ENCODE measurements at places on chromosomes 5 and 9. TPM values are rescaled to one million over a fixed set of nuclear protein-coding genes. Genes with fewer than 3 reads are reported as not detected.

DNA sequence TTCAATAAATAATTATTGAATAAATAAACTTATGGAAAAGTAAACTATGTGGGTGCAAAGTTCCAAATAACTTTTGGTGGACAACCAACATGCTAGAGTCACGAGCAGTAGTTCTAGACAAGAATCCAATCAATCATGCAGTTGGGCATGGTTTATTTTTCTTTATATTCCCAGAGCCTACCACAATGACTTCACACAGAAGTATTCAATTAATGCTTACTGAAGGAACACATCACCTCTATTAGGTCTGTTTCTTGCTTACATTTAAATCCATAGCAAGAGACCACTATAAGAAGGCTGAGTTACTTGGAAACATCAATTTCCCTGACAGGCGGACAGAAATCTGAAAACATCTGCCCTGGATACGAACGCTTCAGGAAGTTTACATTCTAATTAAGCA, 214.2 kb downstream of the TMEM232 start:
- H3K4me1 ChIP-seq: no peaks in the 10 kb centered on the region
- H3K36me3 ChIP-seq: no peaks in the 10 kb centered on the region
- H3K27ac ChIP-seq: no peak overlapping the region

Gene TXNDC8
- not detected for total RNA-seq

Gene STPG3
- total RNA-seq: not detected

- no peak for DNase-seq
- no peak overlapping the region for H3K27ac ChIP-seq
- H3K4me3 ChIP-seq: no peak overlapping the region
- H3K4me1 ChIP-seq: no peaks in the 10 kb centered on the region
- no peaks in the 10 kb centered on the region for H3K27me3 ChIP-seq
Measured at GRCh38 chr5:127335381-127335780, 44.8 kb downstream of the MEGF10 start.

Gene EPB41L4B
- 71.6 TPM for total RNA-seq

Gene AKNA
- 14.0 TPM for total RNA-seq

Gene ADCY2
- 2.7 TPM for total RNA-seq

Gene FER
- 38.8 TPM for total RNA-seq

GRCh38 chr9:37364751-37365360, 57.6 kb upstream of the GRHPR start:
- no peak overlapping the region for H3K27ac ChIP-seq
- DNase-seq: no peak
- H3K4me1 ChIP-seq: no peaks in the 10 kb centered on the region
- H3K4me3 ChIP-seq: no peak overlapping the region
- no peaks in the 10 kb centered on the region for H3K27me3 ChIP-seq
- no peaks in the 10 kb centered on the region for H3K36me3 ChIP-seq

Gene TAF11L5
- total RNA-seq: not detected

Gene TTLL11
- total RNA-seq: 10.6 TPM

Gene PRDM9
- not detected for total RNA-seq

DNA sequence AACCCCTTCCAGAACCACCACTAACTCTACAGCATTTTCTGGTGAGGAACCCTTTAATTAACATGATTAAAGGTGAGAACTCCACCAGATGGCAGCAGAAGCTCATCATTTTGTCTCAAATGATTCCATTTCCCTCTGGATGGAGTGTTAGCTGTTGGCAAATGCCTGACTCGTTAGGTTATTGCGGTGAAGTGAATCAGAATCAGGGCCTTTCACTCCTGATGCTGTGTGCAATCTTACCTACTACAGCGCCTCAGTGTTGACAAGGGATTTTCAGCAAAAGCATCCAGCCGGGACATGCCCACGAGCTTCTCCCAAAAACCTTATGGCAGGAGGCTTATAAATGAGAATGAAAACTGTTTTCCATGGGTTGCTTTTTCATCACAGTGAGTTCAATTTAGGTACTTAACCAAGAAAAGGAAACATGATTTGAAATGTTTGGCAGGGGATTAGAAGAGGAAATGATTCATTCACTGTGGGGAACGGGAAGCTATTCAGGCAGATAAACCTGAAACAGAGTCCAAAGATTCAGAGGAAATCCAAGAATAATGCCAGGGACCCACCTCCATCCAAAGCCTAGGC, 48.0 kb upstream of the CAST start:
- peak; percentile 53 for DNase-seq
- no peak overlapping the region for H3K27ac ChIP-seq

DNA sequence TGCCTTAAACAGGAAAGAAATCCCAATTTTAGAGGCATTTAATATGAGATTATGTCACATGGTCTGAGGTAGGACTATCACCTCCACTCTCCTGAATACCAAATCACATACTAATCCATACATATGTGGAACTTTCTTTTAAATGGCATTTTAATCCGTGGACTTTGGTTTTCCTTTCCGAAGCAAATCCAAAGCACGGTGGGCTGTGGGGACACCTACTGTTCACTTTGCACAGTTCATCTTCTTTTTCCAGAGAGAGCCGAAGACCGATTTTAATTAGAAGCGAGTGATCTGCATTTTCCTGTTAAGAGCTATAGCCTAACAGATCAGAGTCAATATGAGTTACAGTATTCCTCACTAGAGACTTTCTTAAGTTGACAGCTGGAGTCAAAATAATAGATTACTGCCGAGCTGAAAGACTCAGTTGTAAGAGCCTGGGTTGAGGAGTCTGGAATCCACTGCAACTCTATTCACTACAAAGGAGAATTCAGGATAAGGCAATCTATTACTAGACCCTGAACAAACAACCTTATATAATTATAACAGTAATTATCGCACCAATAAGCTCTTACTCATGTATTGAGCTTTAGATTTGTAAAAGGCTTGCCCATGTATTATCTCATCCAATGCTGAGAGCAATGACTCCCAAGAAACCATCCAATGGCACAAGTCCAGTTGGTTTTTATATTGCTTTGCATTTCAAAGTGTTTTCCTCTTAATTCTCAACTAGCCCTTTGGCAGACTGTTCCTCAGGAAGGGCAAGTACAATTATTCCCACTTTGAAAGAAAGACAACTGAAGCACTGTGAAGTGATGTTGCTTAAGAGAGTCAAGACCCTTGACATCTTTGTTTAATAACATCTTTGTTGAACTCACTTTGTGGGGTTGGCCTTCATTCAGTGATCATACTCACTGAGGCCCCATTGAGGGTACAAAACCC, 144.7 kb downstream of the TRPM6 start:
- no peak overlapping the region for H3K27ac ChIP-seq
- no peak overlapping the region for H3K4me3 ChIP-seq
- no peaks in the 10 kb centered on the region for H3K27me3 ChIP-seq
- no peaks in the 10 kb centered on the region for H3K36me3 ChIP-seq
- no peaks in the 10 kb centered on the region for H3K4me1 ChIP-seq

Gene IFNA10
- not detected for total RNA-seq

DNA sequence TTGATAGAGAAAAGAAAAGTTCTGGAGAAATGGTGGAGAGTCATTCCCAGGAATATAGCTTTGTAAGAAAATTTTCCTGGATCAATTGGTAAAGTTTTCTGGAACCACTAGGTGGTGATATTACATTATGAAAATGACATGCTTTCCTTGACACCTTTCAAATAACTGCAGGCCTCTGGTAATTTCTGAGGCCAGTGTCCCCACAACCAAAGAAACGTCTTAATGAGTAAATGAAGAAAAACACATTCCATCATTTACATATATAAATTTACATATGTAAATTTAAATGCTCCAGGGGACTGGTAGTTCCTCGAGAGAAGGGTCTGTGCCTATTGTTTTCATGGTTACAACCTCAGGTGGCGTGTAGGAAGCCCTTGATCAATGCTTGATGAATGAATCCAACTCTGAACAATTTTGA, 17.2 kb upstream of the RGS3 start:
- no peaks in the 10 kb centered on the region for H3K36me3 ChIP-seq
- no peaks in the 10 kb centered on the region for H3K27me3 ChIP-seq
- no peak overlapping the region for H3K4me3 ChIP-seq

- H3K27ac ChIP-seq: no peak overlapping the region
- DNase-seq: no peak
- no peaks in the 10 kb centered on the region for H3K4me1 ChIP-seq
- H3K36me3 ChIP-seq: no peaks in the 10 kb centered on the region
Measured at GRCh38 chr5:56561455-56561854, 253.9 kb upstream of the MAP3K1 start.

DNA sequence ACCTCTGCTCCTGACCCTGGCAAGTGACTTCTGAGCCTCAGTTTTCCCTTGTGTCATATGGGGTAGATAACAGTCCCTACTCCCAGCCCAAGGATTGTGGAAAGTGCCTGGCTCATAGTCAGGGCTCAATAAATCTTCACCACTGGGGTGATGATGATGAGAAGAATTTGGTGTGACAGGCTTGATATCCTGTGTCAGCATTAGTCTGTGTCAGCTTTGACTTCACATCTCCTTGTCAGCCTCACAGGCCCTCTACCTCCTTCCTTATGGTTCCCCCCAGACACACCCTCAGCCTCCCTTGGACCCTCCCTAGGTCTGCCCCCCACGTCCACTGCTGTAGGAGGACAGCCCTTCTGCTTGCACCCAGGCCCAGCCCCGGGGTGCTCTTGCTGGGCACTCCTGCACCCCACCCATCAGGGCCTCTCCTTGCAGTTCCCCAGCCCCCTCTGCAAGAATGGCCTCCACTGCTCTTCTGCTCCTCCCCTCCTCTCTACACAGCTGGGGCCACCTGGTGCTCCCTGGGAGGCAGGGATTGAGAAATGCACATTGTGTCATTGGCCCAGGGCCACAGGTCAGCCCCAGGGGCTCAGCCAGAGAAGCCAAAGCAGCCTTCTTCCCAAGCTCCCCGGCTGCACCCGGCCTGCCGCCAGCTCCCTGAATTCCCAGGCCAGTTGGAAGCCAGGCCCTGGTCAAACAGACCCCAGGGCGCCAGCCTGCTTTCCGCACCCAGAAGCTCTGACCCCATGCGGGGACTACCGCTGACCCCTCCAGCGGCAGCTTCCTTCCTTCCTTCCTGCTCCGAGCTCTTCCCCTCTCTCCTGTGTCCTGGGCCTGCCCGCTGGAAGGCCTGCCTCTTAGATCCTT, 7.7 kb downstream of the FGFR4 start:
- H3K4me3 ChIP-seq: no peak overlapping the region
- no peaks in the 10 kb centered on the region for H3K4me1 ChIP-seq
- no peak for DNase-seq

DNA sequence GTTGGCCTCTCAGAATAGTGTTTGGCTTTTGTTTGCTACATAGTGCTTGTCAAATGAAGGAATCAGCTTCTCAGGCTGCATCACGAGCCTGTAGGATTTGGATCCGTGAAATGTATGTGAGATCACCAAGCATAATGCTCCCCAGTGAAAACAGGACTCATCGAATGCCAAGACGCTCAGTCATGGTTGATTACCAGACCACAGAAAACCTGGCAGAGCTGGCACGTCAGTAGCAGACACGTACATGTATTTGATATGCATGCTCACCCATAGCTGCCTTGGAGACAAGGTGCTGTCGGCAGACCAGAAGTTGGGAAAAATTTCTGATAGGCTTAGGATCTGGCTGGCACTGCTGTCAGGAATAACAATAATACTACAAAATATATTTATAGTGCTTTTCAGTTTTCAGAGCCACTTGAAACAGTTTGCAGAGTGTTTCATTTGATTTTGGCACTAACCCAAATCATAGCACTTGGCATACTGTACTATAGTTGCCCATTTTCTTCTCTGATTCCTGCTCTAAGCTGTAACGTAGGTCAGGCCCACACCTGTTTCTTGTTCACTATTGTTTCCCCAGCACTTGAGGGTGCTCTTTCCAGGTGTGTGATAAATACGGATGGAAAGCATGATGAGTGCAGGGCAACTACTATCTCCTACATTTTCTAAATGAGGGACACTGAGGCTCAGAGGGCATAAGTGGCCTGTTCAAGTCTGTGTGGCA, 226.1 kb downstream of the NR3C1 start:
- no peak overlapping the region for H3K27ac ChIP-seq
- no peaks in the 10 kb centered on the region for H3K36me3 ChIP-seq
- H3K4me3 ChIP-seq: no peak overlapping the region
- peak; percentile 71 for DNase-seq

- DNase-seq: no peak
- no peak overlapping the region for H3K27ac ChIP-seq
- H3K4me1 ChIP-seq: no peaks in the 10 kb centered on the region
- no peak overlapping the region for H3K4me3 ChIP-seq
- peaks cover 46% of the 10 kb centered on the region for H3K36me3 ChIP-seq
- H3K27me3 ChIP-seq: no peaks in the 10 kb centered on the region
Measured at GRCh38 chr5:179585941-179586401, 35.6 kb downstream of the RUFY1 start.

Gene C9
- total RNA-seq: not detected

Gene PAIP1
- 99.5 TPM for total RNA-seq

DNA sequence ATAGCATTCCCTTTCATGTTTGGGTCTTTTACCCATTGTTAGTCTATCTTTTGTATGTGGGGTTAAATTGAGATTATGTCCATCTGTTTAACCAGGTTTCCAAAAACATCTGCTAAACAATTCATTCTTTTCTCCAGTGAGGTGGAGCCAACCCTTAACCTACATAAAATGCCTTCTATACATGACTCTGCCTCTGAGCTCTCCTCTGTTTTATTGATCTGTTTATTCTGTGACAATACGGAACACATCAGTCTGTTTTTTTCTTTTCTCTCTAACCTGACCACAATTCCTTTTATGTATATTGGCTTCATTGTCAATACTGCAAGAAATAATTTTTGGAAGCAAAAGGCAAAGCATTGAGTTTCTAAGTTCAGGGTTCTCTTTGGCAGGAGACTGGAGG, 9.9 kb upstream of the ARL15 start:
- no peaks in the 10 kb centered on the region for H3K27me3 ChIP-seq
- no peak overlapping the region for H3K27ac ChIP-seq
- no peak for DNase-seq
- no peak overlapping the region for H3K4me3 ChIP-seq
- peaks cover 8% of the 10 kb centered on the region for H3K4me1 ChIP-seq

DNA sequence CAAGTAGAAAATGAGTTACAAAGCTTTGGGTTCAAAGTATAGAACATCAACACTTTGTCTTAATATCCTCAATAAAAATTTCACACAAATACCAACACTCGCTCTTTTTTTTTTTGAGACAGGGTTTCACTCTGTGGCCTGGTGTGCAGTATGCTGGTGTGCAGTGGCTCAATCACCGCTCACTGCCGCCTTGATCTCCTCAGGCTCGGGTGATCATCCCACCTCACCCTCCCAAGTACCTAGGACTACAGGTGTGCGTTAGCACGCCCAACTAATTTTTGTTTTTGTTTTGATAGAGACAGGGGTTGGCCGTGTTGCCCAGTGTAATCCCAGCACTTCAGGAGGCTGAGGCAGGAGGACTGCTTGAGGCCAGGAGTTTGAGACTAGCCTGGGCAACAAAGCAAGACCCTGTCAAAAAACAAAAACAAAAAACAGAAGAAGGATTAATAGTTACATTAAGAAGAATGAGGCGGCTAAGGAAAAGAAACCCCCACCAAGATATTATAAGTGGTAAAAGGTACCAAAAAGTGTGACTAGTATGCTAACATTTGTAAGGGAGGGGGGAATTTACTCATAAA, 20.3 kb downstream of the FNBP1 start:
- peaks cover 74% of the 10 kb centered on the region for H3K4me1 ChIP-seq
- H3K27ac ChIP-seq: peak overlapping the region; percentile 94
- DNase-seq: peak; percentile 37
- H3K27me3 ChIP-seq: no peaks in the 10 kb centered on the region
- no peak overlapping the region for H3K4me3 ChIP-seq
- H3K36me3 ChIP-seq: no peaks in the 10 kb centered on the region

Gene GRM6
- total RNA-seq: not detected
